ENCODE measurements at places on chromosomes 1 and 21.

DNA sequence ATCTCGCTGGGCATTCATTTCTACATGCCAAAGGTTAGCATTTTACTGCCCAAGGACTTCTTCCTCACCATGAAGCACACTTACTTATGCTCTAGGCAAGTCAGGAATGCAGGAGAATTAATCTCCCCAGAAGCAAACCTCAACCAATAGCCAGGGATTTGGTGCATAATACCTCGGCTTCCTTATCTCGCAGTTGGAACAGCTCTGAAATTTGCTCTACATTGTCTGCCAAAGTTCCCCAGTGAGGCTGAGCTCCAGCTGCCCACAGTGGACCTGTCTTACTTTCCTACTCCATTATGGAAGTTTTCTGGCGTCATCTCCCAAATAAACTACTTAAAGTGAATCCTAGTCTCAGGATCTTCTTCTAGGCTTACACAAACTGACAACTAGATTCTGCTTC, 57.6 kb upstream of the PPM1J start:
- no peak for DNase-seq

GRCh38 chr1:48527051-48527450, 55.0 kb upstream of the SPATA6 start:
- no peak for DNase-seq

DNA sequence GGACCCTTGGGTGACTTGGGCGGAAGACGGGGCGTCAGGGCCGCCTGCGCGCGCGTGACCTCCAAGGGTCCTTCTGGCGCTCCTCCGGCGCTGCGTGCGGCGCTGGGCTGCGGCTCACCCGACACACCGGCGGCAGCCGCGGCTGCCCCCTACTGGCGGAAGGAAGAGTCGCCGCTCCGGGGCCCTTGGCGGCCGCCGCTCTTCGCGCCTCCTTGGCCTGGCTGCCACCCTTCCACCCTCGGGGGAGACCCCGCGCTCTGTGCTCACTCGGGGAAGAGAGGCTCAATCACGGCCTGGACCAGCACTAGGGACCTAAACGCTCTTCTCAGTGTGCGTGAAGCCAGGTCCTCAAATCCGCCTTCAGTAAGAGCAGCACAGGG, 89.7 kb downstream of the DMRTA2 start:
- DNase-seq = peak; percentile 68

DNA sequence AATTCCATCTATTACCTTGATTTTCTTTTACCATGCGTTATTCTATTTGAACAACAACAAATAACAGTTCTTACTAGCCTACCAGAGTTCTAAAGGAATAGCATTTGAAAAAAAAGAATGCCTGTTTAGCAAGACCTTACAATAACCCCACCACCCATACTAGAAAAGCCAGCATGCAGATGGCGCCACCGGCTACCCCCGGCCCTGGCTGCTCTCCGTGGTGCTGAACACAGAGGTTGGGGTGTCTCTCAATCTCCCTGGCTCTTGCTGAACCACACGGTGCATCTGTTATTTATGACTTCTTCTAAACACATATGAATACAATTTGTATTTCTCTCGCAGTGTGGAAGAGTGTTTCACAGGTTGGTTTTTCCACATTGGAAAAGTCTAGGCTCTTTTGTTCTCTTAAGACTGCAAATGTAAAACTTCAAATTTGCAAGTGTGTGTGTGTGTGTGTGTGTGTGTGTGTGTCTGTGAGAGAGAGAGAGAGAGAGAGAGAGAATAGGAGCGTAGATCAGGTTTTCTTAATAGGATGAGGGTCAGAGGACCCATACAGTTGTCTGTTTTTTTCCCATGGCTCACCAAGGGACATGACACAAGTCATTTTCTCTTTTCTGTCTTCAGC, 13.6 kb downstream of the GRIK3 start:
- DNase-seq = peak; percentile 42

GRCh38 chr1:87024936-87025540, 110.6 kb downstream of the HS2ST1 start:
- DNase-seq = peak; percentile 34

- DNase-seq = no peak
These were observed 57.4 kb upstream of the ACOT11 start for GRCh38 chr1:54490361-54491248.

DNA sequence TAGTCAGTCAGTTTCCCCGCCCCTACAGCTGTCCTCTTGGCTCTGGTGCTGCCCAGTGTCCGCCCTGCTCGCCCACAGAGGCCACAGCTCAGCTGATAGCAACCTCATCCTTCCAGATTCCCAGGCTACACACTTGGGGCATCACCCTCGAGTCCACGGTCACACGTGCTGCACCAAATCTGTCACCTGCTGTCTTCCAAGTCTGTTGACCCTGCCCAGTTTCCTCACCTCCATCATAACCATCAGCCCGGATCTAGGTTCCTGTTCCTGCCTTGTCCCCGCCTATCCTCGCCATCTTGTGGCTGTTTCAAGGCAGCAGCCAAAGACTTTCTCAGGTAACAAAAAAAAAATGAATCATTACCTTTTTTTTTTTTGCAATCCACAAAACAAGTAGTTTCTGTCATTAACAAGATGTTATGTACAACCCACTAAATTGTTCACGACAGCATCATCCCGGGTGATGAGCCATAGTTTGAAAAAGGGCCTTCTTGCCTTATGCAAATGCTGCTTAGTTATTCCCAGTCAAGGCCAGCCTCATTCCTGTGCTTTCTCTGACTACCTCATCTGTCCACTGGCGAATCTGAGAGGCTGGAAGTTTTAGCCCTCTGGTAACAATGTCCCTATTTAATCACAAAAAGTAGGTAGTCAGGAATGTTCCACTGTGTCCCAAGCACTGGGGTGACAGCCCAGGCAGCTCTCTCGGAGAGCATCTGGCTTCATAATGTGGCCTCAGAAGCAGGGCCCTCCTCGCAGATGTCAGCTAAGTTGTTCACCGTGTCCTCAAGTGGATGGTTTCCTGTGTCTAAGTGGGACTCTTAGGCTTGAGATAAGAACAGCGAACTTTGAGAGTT, 4.9 kb upstream of the MIIP start:
- DNase-seq = peak; percentile 52

- DNase-seq = no peak
These were observed 13.3 kb upstream of the SPOCD1 start for GRCh38 chr1:31828926-31829690.

- no peak for DNase-seq
These were observed 396.7 kb downstream of the TGFB2 start for GRCh38 chr1:218741852-218742251.

DNA sequence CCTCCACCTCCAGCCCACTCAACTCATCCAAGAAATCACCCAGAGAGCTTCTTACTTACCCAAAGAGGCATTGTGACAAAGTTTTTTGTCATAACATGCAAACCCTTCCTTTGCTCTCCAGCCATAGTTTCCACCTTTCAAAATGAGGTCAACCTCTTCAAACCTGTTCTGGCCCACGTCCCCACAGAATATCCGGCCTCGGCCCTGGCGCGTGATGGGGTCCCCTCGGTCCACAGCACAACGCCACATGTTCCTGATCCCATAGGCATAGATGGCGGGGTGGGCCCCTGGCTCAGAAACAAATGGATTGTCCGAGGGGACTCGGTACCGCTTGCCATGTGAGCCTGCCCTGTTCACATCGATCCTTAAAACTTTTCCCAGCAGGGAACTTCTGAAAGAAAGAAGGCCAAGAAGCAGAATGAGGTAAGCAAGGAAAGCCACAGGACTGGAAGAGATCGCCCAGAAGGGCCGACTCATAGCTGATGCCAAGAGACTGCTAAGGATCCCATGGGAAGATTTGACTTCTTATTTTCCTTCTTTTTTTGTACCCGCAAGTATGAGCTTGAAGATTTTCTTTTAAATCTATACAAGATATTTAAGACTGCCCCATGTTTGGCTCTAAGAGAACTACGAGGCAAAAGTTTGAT, 7.8 kb downstream of the HHIPL2 start:
- DNase-seq = no peak

DNA sequence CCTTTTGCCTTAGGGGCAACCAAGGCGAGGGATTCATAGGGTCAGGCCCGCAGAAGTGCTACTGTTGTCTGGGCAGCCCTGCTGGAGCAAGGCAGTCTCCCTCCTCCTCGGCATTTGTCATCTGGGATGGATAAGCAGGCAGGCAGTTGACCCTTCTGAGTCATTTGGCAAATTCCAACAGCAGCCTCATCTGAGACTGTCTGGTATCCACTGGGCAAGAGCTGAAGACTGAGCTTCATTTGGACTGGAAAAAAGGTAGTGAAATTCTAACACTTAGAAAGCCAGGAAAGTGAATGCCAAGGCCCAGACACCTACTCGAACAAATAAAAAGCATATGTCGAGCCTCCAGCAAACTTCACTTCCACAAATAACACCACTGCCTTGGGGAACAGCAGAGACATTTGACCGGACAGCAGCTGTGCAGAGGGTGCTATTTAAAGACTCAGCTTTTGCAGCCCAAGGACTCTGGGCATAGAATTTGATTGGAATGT, 4.0 kb upstream of the ZBTB40 start:
- DNase-seq = no peak

GRCh38 chr1:147527941-147528936, 13.1 kb upstream of the BCL9 start:
- DNase-seq = no peak

- DNase-seq = no peak
These were observed 33.6 kb downstream of the PGBD5 start for GRCh38 chr1:230392536-230392909.

DNA sequence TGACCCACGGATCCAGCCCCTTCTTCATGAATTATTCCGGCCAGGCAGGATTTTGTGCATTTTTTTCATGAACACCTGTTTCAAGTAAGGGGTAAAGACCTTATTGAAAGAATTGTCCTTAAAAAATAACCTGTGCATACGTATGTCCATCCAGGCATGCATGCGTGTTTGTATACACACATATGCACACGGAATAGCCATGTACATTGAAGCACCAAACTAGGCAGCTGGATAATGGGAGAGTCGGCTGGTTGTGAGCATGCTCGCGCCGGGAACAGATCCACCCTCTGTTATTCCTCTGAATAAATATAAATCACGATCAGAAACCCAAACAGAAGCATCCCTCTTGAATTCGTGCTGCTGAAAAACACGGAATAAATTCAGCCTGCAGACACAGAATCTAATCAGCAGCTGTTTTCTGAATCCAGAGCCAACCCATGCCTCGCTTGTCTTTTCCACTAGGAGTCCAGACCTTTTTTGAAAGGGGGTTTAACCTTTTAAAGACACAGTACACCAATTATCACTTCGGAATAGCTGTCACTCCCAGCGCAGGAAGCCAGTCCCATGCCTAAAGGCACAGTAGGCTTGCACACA, at the start of gene HIVEP3:
Gene HIVEP3, minus strand, starts transcription at position 473 of the 594 bp plus-strand sequence.
- no peak for DNase-seq

- DNase-seq = no peak
These were observed 59.1 kb upstream of the SIM2 start for GRCh38 chr21:36639769-36640168.

DNA sequence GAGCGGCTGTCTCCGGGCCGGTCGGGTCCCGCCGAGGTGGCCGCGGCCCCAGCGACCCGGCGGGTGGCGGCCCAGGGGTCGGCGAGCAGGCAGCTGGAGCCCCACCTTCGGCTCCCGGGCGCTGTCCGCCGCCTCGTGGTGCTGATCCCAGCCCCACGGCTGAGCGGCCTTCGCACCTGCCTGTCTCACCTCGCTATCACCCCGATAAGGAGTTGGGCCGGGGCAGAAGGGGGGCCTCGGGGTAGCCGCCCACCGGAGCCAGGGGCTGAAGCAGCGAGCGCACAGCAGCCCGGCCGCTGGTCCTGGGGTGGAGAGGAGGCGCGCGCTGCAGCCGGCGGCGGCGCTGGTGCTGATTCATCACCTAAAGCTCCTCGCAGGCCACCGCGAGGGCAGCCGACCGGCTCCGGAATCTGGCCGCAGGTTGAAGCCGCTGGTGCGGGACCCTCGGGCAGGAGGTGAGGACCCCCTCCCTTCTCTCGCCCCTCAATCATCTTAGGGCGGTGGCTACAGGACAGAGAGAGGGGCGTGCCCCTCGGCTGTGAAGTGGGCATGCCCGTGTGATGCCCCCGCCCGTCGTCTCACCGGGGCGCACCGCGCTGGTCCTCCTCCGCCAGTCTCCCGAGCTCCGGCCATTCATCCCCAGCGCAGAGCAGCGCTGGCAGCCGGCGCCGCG, 575 bp downstream of the TRIM67 start:
- DNase-seq = peak; percentile 85

- DNase-seq = no peak
These were observed 67.2 kb downstream of the ALG14 start for GRCh38 chr1:95005584-95005983.

GRCh38 chr1:209883341-209883971, 54.6 kb upstream of the SYT14 start:
- no peak for DNase-seq

DNA sequence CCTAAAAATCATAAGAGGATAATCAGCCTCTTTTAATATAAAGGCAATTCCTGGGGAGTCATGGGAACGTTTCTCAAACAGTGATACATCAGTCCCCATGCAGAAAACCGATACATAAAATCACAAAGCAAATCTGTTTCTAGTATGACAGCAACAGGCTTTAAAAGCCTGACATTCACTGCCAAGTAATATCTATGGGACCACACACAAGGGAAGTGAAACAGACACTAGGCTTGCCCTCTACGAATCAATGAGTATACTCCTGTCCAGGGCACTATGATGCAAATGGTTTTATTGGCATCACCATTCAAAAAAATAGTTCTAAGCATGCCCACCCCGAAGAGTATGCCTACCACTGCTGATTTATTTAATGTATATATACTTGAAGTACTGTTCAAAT, 54.4 kb downstream of the TIAM1 start:
- no peak for DNase-seq

DNA sequence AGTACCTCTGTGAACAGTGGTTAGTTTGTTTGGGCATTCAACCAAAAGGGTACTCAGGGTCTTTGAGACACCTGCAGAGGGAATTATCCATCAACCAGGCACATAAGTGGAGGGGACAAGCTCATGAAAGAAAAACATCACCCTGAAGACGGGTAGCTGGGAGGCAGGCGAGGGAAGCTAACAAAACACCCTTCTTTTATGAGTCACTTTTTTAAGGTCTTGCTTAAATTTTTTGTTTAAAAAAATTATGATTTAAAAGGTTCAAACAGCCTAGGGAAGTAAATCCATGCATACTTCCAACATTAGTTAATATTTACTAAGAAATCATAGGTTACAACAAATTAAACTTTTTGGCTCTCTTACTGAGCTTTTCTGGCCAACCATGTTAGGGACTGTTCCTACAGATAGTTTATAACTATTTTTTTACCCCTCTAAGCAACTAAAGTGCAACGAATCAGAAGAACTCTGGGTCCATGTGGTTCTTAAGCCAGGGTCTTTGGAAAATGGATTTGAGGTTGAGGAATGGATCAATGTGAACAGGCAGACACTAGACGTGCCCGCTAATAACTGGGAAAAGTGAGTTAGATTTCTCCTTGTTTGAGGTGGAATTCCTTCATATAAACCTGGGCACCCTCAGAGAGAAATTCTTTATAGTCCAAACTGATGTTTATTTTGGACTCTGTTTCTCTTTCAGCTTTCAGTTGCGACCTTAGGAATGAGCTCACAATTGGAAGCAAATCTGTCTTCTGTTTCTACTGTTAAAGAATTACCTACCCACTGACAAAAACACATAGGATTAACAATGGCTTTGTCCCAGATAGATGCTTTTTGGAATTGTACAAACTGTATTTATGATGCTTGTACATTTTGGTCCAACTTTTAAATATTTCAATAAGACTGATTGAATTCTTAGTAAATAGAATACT, 123.0 kb downstream of the LYPLAL1 start:
- DNase-seq = no peak

GRCh38 chr1:168091720-168092550, 44.8 kb downstream of the GPR161 start:
- no peak for DNase-seq

GRCh38 chr1:118954301-118954905, 33.7 kb downstream of the TBX15 start:
- DNase-seq = no peak

GRCh38 chr1:16091296-16091695, 17.8 kb upstream of the FAM131C start:
- no peak for DNase-seq

- DNase-seq = no peak
These were observed 201.5 kb downstream of the PDE4B start for GRCh38 chr1:65994223-65994622.
